GM12892 (cell line): ENCODE measurements at places on chromosomes 5 and 9.

DNA sequence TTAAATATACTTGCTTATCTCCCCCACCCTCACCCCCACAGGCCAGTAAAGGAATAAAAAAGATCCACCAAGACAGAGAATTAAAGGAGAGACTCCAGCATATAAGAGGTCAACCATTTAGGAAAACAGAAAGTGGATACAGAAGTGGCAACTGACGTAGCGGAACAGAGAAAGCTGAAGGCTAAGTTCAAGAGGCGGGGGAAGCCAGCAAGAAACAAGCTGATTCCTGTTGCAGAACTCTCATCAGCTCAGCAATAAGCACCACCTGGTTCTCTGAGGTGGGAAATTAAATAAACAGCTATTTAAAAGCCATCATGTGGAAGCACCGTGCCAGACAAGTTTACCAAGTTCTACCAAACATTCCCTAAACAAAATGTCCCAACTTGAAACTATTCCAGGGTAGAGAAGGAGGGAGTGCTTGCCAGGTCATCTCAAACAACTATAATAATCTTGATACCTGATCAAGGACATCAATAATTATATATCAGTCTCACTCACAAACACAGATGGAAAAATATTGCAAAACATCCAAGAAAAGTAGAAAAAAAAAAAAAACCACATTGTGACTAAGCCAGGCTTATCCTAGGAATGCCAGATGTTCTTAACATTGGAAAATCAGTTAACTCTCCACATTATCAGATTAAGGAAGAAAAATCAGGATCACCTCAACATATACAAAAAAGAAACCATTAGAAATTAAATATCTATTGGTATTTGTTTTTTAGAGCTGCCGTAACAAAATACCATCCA lies 7.3 kb upstream of the ARL15 start:
- DNase-seq: no peak

DNA sequence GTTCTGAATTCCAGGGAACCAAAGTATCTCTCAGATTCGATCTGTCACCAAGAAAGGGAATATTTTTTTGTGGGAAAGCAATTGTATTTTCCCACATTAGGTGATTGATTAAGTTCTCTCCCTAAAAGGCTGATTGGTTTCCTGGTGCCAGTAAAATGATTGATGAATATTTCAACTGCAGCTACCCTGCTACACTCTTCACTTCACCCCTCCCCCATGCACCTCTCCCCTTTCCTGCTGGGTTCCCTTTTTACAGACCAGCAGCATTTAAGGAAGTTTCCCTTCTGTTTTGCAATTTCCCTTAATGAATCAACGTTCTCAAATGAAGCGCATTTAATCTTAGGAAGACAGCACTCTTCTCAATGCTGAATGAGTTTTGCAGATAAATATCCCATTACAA lies 13.1 kb downstream of the NR6A1 start:
- no peak for DNase-seq

GRCh38 chr5:17326600-17327037 lies 109.2 kb downstream of the BASP1 start:
- no peak for DNase-seq

DNA sequence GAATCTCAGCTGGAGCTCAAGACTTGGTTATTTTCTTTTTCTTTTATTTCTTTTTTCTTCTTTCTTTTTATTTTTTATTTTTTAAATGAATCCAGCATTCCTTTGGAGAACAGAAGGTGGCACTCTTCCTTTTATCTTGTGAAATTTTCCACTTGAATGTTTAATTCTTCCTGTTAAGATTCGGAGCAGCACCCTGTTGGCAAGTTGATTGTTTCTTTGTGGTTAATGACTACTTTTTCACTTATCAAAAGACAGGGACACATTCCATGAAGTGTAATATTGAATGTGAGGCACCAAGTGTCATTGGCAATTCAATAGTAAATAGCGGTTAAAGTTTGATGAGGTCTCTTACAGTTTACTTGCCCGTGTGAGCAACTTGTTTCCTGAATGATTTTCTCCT lies 240.5 kb upstream of the CHD1 start:
- DNase-seq: no peak

- DNase-seq: no peak
Observed at GRCh38 chr9:75666856-75667554, 223.5 kb upstream of the PCSK5 start.

GRCh38 chr9:92645041-92645440 lies 24.9 kb downstream of the IPPK start:
- no peak for DNase-seq

DNA sequence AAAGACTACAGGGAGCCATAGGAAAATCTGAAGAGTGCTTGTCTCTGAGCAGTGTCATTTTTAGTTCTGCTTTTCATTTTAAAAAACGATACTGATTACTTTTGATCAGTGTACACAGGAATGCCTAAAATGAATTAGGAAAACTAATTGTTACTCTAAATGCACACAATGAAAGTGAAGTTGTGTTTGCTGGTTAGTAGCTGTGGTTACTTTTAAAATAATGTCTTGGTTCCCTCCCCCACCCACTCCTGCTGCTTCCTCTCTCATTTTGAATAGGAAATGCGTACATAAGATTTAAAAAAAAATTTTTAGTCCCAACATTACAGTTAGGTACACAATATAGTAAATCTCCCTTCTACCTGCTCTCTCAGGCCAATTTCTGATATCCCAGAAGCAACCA lies 47.5 kb upstream of the PLPP1 start:
- DNase-seq: no peak

GRCh38 chr9:129602598-129603415 lies 18.1 kb downstream of the C9orf50 start:
- no peak for DNase-seq

GRCh38 chr5:169511708-169512107 lies 71.9 kb upstream of the SPDL1 start:
- DNase-seq: no peak

DNA sequence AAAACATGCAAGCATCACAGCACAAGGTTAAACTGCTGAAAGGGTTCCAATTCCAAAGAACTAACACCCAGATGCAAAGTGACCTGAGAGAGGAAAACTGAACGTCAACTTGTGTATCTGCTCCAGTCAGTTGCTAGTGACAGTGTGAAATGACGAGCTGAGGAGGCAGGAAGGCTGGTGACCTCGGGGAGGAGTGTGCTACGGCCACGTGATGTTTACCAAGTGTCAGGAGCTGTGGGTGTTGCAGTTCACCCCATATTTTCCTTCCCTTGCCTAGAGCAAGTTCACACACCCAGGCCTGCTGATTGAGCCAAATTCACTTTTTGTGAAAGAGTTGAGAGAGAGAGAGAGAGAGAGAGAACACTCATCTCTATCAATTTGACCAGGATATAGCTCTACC lies 231.6 kb upstream of the ANKH start:
- DNase-seq: no peak

GRCh38 chr5:132556153-132556762 lies 519 bp upstream of the RAD50 start:
- no peak for DNase-seq

- no peak for DNase-seq
Observed at GRCh38 chr9:33913541-33913940, 96.6 kb downstream of the UBE2R2 start.

DNA sequence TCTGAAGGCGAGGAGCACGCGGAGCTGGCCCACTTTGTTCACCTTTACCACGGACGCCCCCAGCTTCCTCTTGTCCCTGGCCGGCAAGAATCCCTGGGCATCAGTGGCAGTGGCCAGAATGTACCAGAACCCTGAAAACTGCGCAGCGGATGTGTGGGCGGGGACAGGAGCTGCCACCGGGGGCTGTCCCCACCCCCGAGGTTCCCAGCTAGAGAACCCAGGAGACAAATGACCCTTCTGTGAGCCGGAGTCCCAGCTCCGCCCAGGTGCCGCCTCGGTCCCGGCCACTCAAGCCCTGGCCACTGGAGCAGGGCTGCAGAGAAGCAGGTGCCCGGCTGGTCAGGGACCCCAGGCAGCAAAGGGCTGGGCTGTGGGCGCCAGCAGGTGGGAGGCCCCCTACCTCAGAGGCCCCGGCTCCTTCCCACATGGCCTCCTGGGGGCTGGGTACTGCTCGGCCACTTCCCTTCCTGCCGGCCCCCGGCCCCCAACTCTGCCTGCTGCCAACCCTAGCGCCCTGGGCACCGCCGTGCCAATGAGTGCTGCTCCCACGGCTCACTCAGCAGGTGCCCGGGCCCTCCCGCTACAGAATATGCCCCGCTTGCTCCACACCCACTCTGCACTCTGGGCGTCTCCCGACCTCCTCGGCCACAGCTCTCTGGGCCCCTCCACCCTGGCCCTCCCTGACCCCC lies 713 bp downstream of the LCN10 start:
- DNase-seq: peak; percentile 80

DNA sequence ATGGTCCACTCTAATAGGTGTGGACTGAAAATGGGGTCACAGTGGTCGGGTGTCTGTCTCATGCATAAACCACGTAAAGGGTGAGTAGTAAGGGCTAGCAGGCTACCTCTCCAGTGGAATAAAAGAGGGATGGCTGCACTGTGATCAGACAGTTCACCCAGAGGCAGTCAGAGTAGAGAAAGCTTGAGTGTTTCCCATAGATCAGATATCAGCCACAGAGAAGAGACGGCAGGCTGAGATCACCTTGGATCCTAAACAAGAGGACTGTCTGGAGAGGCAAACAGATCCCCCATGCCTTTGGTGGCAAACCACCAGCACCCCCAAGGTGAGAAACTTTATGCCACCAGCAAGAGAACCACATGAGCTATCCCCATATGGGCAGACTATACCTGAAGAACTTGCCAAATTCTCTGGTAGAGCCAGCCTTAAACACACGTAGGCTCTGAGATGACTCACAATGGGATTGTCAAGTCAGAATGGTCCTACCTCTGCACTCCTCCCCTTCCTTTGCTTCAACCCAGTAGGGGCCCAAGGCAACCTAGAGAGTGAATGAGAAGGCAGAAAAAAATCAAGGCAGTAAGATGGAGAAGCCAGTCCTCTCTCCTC lies 205.2 kb upstream of the MAP3K1 start:
- DNase-seq: no peak

DNA sequence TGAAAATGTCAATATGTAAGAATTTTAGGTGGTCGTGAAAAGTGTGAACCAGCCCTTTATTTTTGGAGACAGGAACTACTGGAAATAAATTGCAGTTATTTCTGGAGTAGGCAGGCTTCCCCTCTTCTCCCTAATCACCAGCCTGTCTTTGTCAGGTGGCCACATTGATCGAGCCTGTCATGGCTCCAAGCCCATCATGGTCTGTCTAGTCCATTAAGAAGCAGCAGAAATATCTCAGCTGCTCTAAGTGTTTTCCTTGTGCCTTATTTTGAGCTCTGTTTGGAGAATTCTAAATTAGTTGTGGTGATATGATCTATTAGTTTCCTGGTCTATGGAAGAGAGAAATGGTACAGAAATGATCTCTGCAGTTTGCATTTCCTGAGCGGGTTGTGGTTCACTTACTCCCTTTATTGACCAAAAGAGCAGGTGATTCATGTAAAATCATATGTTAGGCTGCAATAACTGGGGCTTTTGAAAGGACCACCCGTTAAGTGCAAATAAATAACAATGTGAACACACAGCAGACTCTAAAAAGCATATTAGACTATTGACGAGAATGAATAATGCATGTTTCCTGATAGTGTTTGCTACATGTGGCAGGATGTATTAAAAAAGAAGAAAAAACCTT lies 42.3 kb downstream of the BASP1 start:
- no peak for DNase-seq

- DNase-seq: no peak
Observed at GRCh38 chr5:15388866-15389265, 111.1 kb upstream of the FBXL7 start.

DNA sequence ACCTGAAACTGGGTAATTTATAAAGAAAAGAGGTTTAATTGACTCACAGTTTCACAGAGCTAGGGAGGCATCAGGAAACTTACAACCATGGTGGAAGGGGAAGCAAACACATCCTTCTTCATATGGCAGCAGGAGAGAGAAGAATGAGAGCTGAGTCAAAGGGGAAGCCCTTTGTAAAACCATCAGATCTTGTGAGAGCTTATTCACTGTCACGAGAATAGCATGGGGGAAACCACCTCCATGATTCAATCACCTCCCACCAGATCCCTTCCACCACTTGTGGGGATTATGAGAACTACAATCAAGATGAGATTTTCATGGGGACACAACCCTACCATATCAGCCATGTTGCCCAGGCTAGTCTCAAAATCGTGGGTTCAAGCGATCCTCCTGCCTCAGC lies 143.4 kb downstream of the FGF18 start:
- DNase-seq: no peak

- DNase-seq: no peak
Observed at GRCh38 chr9:87337335-87338087, 160.2 kb upstream of the DAPK1 start.
